ENCODE measurements at places on chromosomes 11 and 22.
A peak's percentile ranks its signal among the peaks of the same experiment; 100 is the strongest.

DNA sequence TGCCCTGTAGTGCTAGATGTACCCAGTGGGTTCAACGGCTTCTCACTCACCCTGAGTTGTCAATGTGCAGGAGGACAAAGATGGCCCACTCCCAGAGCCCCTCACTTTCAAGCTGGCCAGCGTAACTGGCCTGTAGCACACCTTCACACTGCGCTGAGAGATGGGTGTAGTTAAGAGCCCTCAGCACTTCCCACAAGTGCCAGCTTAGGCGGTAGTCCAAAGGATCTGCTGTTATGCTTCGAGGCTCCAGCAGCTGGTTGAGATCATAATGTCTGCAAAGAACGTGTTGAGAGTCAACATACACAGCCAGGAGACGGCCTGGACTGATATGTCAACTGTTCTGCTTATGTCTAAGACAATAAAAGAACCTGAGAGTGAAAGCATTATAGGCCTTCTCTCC, 14.7 kb upstream of the CHRNA10 start:
- no peak for DNase-seq

DNA sequence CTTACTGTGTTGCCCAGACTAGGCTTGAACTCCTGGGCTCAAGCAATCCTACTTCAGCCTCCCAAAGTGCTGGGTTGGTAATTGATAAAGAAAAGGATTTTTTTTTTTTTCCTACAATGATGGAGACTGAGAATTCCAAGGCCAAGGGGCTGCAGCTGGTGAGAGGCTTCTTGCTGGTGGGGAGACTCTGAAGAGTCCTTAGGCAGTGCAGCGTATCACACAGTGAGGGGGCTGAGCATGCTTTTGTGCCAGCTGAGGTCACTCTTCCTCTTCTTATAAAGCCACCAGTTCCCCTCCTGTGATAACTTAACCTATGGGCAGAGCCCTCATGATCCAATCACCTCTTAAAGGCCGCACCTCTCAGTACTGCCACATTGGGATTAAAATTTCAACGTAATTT, 28.2 kb upstream of the CCDC81 start:
- no peak for DNase-seq

DNA sequence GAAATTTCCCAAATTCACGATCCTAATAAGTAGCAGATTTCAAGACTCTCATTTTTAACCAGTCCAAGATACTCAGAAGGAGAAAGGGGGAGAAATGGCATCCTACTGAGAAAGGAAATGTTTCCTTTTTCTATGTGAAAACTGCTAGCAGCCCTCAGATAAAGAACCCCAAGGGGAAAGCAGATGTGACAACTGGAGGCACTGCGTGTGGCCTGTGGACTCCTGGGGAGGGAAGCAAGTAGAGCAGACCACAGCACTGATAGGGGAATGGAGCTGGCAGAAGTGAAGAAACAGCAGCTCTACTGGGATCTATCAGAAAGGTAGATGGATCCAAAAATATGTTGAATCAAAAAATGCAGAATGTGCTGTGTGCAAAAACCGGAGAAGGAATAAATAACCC, 239.7 kb upstream of the API5 start:
- no peak for DNase-seq

- DNase-seq = peak; percentile 29
Observed at GRCh38 chr11:129331871-129332274, 43.8 kb upstream of the BARX2 start.

GRCh38 chr11:65574109-65574810, 1.6 kb upstream of the EHBP1L1 start:
- peak; percentile 91 for DNase-seq

- DNase-seq = no peak
Observed at GRCh38 chr11:904380-904779, 6.2 kb downstream of the CHID1 start.

GRCh38 chr22:40721266-40721665, 42.0 kb downstream of the MCHR1 start:
- no peak for DNase-seq

DNA sequence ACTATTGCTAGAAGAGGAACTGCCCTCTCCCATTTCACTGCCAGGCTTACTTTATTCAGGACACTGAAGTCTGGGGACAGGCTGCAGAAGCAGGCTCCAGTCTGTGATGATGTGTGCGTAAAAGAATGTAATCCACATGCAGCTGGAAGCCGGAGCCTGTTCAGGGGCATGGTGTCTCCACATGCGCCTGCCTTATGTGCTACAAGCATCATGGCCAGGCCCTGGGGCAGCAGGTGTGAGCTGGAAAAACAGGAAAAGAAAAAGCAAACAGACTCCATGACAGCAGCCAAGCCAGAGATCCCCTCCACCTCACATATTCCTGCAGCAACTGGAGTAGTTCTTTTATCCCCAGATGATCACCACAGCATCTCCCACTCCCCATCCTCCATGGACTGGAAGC, 33.4 kb downstream of the ARFGAP2 start:
- DNase-seq = no peak

GRCh38 chr11:113896156-113896879, 8.3 kb upstream of the HTR3B start:
- DNase-seq = no peak

DNA sequence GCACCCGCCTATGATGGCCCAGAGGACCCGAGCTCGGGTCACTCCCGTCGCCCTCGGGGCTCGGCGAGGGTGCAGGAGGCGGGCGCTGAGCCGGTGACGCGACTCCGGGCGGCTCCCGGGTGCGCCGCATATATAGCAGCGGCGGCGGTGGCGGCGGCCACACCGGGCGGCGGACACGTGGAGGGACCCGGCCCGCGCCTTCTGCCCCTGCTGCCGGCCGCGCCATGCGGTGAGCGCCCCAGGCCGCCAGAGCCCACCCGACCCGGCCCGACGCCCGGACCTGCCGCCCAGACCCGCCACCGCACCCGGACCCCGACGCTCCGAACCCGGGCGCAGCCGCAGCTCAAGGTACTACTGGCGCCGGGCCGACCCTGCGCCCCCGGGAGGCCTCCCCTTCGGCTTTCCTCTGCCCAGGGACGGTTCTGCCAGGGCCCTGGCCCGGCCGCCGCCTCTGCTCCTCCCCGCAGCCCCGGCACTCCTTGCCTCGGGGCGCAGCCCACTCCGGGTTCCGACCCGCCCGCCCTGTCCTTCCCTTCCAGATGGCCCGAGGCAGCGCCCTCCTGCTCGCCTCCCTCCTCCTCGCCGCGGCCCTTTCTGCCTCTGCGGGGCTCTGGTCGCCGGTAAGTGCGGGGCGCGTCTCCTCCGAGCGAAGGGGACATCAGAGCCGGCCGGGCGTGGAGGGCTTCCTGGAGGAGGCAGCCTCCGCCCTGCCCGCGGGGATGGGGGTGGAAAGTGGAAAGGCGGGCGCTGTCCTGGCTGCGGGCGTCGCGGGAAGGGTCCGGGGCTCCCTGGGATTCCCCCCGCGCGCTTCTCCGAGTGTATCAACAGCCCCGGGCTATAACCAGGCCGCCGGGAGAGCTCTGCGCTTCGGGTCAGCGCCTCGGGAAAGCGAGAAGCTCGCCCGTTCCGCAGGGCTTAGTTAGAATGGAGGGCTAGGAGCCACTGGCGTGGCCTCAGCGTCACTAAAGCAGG, at the start of gene GAL:
Gene GAL, plus strand, starts transcription at position 160 of the 972 bp plus-strand sequence. Its CDS starts 380 bp downstream, at position 540.
- DNase-seq = no peak
